ENCODE measurements at places on chromosomes 1 and 21. TPM values are rescaled to one million over a fixed set of nuclear protein-coding genes. Genes with fewer than 3 reads are reported as not detected.
A peak's percentile ranks its signal among the peaks of the same experiment; 100 is the strongest.

DNA sequence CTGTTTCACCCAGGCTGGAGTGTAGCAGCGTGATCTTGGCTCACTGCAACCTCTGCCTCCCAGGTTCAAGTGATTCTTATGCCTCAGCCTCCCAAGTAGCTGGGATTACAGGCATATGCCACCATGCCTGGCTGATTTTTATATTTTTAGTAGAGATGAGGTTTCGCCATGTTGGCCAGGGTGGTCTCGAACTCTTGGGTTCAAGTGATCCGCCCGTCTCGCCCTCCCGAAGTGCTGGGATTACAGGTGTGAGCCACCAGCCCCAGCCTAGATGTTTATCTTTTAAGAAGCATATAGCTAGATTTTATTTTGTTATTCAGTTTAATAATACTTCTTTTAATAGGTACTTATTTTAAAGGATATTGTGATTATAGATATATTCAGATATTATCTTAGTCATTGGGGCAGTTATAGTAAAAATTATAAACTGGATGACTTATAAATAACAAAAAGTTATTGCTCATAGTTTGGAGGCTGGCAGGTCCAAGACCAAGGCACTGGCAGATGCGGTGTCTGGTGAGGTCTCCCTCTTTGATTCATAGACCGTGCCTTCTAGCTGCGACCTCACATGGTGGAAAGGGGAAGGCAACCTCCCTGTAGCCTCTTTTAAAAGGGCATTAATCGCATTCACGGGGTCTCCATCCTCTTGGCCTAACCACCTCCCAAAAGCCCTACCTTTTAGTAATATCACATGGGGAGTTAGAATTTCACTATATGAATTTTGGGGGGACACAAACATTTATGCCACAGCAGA is 3.1 kb upstream of the KCNE2 start:
- DNase-seq: no peak

GRCh38 chr1:24884751-24885150 is 45.3 kb downstream of the RUNX3 start:
- no peak for DNase-seq

GRCh38 chr1:65003316-65003664 is 36.9 kb upstream of the JAK1 start:
- no peak for DNase-seq

The ASCL5 gene
- not detected for total RNA-seq

The TAL1 gene
- not detected for total RNA-seq

DNA sequence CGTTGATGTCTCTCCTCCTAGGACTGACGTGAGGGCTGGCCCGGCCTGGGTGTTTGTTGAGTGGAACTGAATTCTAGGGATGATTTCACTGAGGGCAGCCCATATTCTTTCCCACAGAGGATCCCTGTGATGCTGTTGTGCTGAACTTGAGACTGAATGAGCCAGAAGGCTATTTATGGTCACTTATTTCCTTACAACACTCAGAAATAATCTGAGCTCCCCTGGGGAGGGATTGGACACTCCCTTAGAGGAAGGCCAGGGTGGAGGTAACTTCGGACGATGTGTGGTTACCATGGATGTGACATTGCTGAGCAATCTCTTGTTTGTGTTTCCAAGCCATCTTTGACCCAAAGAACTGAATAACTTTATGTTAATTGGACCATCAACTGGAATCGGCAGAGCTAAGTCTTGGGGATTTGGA is 5.1 kb upstream of the TMCO4 start:
- no peak for DNase-seq

DNA sequence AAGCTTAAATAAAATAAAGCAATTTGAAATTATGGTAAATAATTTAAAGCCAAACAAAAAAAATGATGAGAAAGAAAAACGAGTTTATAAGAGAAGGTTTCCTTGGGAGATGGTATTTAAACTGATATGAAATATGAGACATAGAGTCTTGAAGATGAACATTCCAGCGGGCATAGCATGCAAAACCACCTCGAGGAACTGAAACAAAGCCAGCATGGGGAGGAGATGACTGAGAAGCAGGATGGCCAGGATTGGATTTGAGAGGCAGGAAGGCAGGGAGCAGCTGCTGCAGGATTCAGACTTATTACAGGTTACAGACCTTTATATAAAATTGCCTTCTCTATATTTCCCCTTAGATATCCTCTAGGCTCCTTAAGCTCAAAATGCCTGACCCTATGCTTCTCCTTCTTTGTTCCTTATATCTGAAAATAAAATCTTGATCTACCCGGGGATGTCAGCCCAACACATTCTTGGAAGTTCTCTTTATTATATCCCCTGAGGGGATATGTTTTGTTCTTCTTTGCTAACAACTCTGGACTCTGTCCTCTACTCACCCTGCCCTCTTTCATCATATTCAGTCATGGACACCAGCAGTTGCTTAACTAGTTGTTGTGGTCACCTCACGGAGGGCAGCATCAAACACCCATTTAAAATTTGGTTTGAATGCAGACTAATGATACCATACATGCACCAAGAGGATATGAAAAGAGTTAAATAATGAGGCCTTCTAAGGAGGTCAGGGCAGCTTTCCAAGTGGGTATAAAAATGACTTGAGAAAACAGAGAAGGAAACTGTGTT is 719.1 kb upstream of the B3GALT2 start:
- peak; percentile 49 for DNase-seq

DNA sequence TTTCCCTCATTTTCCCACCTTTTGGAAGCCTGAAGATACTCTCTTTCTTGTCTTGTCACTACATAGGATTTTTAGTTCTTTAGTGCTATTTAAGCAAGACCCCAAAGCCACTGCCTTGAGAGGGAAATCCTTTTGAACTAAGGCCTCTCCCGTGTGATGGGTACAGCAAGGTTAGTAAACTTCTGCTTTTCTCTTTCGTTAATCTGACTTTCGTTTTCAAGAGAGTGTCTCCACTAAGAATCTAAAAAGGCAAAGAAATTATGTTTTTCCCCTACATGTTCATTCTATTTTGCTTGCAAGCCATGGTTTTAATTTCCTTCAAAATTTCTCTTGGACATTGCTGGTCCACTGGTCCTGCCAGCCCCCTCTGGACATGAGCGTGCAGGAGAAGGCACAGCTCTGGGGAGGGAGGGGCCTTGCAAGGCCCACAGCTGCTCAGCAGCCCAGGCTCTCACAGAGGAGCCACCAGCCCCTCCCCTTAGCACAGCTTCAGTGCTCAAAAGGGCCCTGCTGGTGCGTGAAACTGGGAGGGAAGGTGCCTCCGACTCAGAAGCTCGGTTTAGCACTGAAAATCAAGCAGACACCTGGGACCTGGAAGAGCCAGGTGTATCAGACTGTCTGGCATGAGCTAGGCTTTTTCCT is 210.9 kb upstream of the GALNT2 start:
- no peak for DNase-seq

The TMEM82 gene
- total RNA-seq: not detected

- DNase-seq: no peak
Observed at GRCh38 chr1:200524092-200524491, 96.5 kb downstream of the KIF14 start.

DNA sequence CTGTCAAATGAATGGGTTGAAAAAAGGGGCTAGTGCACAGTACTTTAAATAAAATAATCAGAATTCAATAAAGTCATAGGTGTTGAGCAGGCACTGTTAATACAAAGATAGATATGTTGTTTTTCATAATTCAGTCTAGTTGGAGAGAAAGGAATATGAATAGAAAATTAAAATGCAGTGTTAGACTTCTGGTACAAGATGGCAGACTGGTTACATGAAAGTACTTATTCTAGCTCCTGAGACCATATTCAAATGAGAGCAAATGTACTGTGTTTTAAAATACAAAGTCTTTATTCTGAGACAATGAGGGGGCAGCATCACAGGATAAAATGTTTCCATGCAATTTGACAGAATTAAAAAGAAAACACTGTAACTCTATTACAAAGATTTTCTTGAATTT is 542.1 kb downstream of the COL11A1 start:
- DNase-seq: no peak

The RIMKLA gene
- not detected for total RNA-seq

- no peak for DNase-seq
Observed at GRCh38 chr1:209931141-209931540, 6.9 kb upstream of the SYT14 start.

- peak; percentile 89 for DNase-seq
Observed at GRCh38 chr1:165898837-165899236, 71.4 kb downstream of the UCK2 start.

The FAM78B gene
- 0.30 TPM for total RNA-seq

- DNase-seq: no peak
Observed at GRCh38 chr1:87155170-87155569, 173.5 kb upstream of the LMO4 start.

The AMY1C gene
- total RNA-seq: not detected

DNA sequence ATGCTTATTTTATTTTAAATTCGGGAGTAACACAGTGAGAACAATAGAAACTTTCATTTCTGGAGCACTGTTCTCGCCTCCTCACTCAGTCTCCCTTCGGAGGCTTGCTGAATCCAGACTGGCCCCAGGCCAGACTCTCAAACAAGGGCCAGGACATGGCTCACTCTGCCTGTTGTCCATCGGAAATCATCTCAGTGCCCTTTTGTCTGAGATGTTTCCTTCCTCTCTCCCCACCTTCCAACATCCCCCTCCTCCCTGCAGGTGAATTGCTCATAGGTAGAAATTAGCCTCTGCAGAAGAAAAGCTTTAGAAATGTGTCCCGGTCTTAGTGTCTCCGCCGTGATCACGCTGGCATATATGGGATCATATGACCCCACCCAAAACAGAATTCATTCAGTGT is 55.2 kb downstream of the ERG start:
- no peak for DNase-seq

The RAB42 gene
- total RNA-seq: 14.1 TPM

- no peak for DNase-seq
Observed at GRCh38 chr1:167472752-167473521, 45.4 kb downstream of the CD247 start.

- no peak for DNase-seq
Observed at GRCh38 chr1:183226361-183226760, 40.3 kb downstream of the LAMC2 start.

GRCh38 chr1:206127336-206127735 is 10.1 kb upstream of the AVPR1B start:
- no peak for DNase-seq

The BCAN gene
- total RNA-seq: not detected

- DNase-seq: no peak
Observed at GRCh38 chr1:87795615-87796337, 467.1 kb downstream of the LMO4 start.

The RWDD3 gene
- total RNA-seq: 12.0 TPM

GRCh38 chr21:25555492-25555891 is 51.8 kb downstream of the MRPL39 start:
- DNase-seq: no peak

GRCh38 chr1:218887141-218887925 is 286.3 kb upstream of the LYPLAL1 start:
- peak; percentile 46 for DNase-seq

The IFI44L gene
- total RNA-seq: 15.0 TPM

DNA sequence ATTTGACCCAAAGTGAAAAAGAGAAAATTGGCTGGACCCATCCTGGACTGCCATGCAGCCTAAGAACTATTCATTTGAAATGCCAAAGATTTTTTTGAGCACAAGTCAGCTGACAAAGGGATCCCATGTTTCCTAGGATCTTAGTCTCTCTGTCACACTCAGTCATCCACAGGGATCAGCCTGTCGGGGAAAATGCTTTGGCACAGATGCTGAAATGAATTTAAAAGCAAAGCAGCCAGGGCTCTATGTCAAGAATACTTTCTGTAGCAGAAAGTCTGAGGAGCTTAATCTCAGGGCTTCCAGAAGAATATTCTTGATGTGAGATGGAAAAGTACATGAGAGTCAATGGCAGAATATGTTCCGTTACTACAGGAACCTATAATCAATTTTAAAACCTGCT is 1900.8 kb downstream of the MRPL39 start:
- no peak for DNase-seq

The PARP1 gene
- 180 TPM for total RNA-seq

- no peak for DNase-seq
Observed at GRCh38 chr1:18064534-18064933, 43.1 kb upstream of the IGSF21 start.

- DNase-seq: no peak
Observed at GRCh38 chr1:160542303-160542945, 19.4 kb upstream of the SLAMF6 start.
